ENCODE measurements at places on chromosomes 16 and 17. TPM values are rescaled to one million over a fixed set of nuclear protein-coding genes. Genes with fewer than 3 reads are reported as not detected.

The DLX3 gene
- 0.09 TPM for total RNA-seq

The RNF157 gene
- total RNA-seq = 4.0 TPM

DNA sequence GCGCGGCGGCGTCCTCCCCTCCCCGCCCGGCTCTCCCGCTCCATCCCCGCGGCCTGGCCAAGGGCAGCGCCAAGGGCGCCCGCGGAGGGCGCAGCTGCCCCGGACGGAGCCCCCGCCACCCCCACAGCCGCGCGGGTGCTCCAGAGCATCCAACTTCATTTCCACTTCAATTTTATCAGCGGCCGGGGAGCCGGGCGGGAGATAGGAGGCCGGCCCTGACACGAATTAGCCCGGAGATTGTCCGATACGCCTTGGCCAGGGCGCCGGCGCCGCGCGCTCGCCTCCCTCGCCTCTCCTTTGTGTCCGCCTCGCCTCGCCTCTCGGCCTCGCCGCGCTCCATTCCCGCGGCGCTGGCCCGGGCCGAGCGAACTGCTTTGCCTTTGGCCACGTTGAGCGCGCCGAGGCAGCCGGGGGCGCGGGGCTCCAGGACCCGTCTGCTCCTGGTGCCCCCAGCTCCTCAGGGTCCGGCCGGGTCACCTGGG, 129.1 kb upstream of the LHX1 start:
- no peak overlapping the region for H3K27ac ChIP-seq
- H3K36me3 ChIP-seq = no peaks in the 10 kb centered on the region
- DNase-seq = peak; percentile 65

DNA sequence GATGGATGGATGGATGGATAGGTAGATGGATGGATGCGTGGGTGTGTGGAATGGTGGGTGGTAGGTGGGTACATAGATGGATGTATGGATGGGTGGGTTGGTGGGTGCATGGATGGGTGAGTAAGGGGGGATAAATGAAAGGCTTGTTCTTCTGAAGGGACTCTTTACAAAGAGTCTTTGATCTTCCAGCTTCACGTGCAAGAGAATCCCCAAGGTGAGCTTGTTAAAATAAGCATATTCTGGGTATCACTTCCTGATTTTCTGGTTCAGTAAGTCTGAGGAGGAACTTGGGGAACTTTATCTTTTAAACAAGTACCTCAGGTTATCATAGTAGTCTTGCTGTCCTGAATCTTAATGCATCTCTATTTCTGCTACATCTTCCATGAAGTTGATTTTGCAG, 639.1 kb downstream of the MAF start:
- H3K4me3 ChIP-seq = no peak overlapping the region
- no peak for DNase-seq
- H3K4me1 ChIP-seq = no peaks in the 10 kb centered on the region
- H3K27ac ChIP-seq = no peak overlapping the region
- H3K27me3 ChIP-seq = no peaks in the 10 kb centered on the region
- H3K36me3 ChIP-seq = no peaks in the 10 kb centered on the region

DNA sequence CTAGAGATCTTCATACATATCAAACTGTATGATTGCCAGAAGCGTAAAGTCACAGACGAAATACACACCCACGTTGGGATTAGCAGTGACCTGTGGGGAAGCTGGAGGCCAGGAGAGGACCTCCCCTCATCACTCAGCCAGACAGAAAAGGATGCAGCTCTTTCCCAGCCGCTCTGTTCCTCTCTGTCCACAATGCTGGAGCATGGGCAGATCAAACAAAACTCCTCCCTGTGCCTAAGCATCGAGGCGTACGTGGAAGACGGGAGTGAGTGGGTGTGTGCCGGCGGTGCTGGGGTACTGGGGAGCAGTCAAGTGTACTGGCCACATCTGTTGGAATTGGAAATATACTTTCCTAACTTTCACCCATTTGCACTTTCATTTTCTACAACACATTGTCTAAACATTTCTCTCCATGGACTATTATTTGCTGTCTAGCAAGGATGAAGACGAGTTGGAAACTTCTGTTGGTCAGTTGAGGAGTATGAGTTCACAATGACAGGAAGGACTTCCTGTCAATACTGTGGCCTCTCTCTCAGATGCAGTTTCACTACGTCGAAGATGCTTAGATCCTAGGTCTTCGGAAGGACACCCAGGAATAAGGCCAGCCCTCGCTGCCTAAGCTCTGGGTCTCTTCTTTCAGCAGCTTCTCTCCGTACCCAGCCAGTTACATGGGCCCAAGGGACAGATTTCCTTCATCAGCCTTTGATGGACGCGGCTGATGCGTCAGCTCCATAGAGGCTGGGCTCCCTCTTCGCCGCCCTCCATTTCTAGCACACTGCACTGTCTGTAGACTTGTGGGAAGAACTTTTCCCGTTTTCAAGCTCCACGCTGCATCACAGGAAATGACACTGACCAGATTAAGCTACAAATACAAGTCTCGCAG, 30.6 kb upstream of the ENDOV start:
- no peak overlapping the region for H3K27ac ChIP-seq
- H3K4me3 ChIP-seq = no peak overlapping the region
- no peak for DNase-seq
- H3K36me3 ChIP-seq = peaks cover 28% of the 10 kb centered on the region
- no peaks in the 10 kb centered on the region for H3K27me3 ChIP-seq
- H3K4me1 ChIP-seq = no peaks in the 10 kb centered on the region
